ENCODE measurements at places on chromosomes 6 and 20.

- no peak for DNase-seq
Measured at GRCh38 chr20:53995949-53996348, 74.4 kb downstream of the BCAS1 start.

DNA sequence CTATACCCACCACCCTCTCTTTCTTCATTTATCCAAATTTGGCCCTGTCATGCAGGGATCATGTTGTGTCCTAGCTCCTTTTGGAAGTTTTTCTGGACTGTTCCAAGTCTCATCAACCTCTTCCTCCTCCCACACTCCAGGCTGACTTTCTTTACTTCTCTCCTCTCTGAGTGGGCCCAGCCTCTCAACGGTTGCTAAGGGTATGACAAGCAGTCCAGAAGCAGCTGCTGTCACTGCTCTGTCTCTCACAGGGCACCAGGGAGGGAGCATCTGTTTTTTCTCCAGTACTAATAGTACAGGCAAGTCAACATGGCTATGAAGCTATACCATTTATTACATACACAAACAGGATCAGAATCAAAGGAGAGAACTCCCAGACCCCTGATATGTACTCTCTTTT, 8.2 kb downstream of the NT5DC1 start:
- no peak for DNase-seq

DNA sequence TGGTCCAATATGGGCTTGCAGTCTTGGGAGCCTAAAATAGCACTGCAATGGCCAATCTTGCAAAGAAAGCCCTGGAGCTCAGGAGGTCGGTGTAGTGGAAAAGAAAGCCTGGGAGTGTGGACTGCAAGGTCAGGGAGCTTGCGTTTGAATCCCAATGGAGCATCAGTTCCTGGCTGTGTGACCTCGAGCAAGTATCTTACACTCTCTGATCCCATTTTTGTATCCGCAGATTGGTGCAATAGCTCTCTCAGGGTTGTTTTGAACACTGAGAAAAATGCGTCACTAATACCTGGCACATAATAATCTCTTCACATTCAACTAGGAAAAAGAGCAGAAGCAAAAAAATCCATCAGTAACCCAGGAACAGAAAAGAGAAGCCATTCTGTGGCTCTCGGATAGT, 7.3 kb downstream of the PMEPA1 start:
- DNase-seq, result no peak

GRCh38 chr20:57650266-57650665, 30.0 kb upstream of the ZBP1 start:
- peak; percentile 17 for DNase-seq

GRCh38 chr6:111710911-111711310, 105.2 kb upstream of the TRAF3IP2 start:
- no peak for DNase-seq

- no peak for DNase-seq
Measured at GRCh38 chr6:34616227-34616585, 60.1 kb upstream of the SPDEF start.

- no peak for DNase-seq
Measured at GRCh38 chr6:156697225-156697830, 79.8 kb upstream of the ARID1B start.

DNA sequence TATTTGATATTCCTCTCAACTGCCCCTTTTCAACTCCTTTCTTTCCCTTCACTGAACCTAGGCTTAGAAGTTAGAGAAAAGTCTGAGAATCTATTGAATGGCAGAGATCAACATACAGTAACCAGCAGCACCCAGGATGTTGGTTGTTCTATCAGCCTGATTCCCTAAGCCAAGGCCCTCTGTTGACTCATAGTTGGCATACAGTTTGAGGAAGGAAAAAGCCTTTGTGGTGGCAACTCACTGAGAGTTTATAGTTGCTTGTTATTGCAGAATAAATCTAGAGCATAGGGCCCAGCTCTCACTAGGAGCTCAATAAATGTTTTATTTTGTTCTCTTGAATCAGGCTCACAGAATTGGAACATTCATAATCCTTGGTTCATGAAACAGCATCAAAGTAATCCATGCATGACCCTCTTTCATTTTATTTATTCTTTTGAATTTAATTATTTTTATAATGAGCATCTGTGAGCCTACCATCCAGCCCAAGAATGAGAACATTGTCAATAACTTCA, 119.1 kb upstream of the ADGRF1 start:
- DNase-seq, result no peak

- DNase-seq, result no peak
Measured at GRCh38 chr6:146985111-146985510, 219.1 kb upstream of the STXBP5 start.

DNA sequence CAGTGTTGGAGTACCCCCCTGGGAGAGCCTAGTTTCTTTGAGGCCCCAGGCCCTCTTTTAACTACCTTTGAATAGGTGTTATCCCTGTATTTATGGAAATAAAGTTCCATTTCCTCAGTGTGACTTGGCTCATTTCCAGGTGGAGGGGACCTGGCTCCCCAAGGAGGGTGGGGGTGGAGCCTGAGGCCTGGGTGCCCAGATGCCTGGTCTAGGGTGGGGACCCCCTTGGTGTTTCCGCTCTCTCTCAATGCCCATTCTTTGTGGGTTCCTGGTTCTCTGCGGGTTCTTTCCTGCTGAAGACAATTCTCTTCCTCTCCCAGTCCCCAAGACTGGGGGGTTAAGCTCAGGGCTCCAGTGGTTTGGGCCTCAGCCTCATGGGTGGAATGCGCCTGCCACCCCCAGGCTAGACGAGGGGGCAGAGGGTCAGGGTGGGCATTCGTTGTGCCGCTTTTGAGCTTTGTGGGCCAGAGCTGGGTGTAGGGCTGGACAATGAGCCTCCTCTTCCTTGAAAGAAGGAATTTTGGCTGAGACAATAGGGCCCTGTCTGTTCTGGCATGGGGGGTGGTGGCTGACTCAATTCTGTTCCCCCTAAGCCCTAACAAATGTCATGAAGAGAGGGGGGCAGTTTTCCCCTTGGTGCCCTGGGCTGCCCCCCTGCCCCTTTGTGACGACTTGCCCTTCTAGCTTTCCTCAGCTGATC, 686 bp upstream of the EGFL8 start:
- DNase-seq, result no peak

- no peak for DNase-seq
Measured at GRCh38 chr6:169589293-169589692, 112.5 kb downstream of the WDR27 start.

GRCh38 chr6:100633096-100633777, 168.5 kb upstream of the SIM1 start:
- DNase-seq, result no peak

GRCh38 chr20:21373436-21373835, 23.9 kb downstream of the NKX2-4 start:
- DNase-seq, result no peak

- DNase-seq, result no peak
Measured at GRCh38 chr20:46551522-46552381, 1.3 kb upstream of the OCSTAMP start.

- no peak for DNase-seq
Measured at GRCh38 chr20:61331543-61331942, 79.5 kb downstream of the CDH4 start.
